ENCODE measurements at places on chromosomes 7 and 10.
A peak's percentile ranks its signal among the peaks of the same experiment; 100 is the strongest.

DNA sequence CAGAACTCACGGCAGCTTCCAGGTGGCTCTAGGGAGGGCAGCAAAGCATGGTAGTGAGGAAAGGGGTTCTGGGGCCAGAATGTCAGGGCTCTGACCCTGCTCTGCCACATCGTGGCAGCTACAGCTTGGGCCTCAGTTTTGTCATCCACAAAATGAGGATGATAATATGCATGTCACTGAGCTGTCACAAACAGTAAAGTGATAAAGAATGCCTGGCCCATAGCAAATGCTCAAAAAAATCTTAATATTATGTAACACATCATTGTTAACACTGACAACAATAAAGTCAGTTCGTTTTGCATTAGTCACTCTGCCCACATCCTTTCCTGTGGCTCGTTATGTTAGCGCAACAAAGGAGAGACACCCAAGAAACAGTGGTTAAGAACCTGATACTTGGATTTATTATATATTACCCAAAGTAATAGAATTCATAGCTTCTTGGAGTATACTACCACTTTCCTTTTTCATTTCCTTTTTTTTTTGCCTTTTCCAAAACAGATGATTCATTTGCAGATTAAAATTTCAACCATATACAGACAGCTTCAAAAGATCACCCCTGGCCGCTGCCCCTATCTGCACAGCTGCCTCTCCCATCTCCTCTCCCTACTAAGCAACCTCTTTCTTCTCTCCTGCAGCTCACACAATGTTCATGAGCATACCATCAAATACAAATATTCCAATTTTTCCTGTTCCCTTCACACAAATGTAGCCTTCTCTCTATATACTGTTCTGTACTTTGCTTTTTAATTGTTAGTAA lies 45.5 kb upstream of the DDC start:
- DNase-seq, result peak; percentile 19

DNA sequence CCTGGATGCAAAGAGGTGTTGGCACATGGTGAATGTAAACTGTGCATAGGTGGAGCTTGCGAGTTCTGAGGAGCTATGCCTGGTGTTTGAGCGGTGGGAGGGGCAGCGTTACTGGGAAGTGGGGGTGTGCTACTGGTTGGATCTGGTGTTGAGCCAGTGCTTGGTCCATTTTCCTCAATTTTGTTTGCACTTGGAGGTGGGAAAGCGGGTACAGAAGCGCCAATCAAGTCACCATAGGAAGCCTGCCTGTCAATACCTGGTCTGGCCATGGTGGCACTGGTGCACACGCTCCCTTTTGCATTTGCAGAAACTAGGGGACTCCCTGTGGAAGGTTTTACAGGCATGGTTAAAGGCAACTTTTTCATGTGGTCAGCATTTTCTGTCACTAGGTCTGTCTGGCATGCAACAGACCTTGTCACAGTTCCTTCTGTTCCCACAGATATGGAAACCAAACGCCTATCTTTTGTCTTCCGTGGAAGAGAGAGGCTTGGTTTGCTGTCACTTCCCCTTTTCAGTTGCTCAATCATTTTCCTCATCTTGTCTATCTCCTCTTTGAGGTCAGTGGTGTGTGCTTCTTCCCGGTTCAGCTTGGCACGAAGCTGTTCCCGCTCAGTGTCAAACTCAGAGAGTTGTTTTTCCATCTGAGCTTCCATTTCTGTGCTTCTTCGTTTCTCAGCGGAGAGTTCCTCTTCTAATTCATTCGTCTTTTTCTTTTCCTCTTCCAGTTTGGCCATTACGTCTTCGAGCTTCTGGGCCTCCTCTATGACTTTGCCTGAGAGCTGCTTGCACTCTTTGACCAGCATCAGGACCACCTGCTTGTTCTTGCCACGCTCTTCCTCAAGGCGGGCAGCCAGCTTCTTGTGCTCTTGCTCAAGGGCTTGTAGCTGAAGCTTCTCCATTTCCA lies 81.1 kb downstream of the CTTNBP2 start:
- no peak for DNase-seq

- no peak for DNase-seq
Measured at GRCh38 chr10:5894403-5894802, 4.4 kb downstream of the FBH1 start.

DNA sequence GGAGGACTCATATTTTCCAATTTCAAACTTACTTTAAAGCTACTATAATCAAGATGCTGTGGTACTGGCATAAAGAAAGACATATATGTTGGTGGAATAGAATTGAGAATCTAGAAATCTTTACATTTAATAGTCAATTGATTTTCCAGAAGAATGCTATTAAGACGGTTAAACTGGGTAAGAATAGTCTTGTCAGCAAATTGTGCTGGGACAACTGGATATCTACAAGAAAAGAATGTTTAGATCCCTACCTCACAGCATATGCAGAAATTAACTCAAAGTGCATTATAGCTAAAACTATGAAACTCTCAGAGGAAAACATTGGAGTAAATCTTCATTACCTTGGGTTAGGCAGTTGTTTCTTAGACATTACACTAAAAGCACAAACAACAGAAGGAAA lies 203.3 kb downstream of the SDK1 start:
- no peak for DNase-seq

DNA sequence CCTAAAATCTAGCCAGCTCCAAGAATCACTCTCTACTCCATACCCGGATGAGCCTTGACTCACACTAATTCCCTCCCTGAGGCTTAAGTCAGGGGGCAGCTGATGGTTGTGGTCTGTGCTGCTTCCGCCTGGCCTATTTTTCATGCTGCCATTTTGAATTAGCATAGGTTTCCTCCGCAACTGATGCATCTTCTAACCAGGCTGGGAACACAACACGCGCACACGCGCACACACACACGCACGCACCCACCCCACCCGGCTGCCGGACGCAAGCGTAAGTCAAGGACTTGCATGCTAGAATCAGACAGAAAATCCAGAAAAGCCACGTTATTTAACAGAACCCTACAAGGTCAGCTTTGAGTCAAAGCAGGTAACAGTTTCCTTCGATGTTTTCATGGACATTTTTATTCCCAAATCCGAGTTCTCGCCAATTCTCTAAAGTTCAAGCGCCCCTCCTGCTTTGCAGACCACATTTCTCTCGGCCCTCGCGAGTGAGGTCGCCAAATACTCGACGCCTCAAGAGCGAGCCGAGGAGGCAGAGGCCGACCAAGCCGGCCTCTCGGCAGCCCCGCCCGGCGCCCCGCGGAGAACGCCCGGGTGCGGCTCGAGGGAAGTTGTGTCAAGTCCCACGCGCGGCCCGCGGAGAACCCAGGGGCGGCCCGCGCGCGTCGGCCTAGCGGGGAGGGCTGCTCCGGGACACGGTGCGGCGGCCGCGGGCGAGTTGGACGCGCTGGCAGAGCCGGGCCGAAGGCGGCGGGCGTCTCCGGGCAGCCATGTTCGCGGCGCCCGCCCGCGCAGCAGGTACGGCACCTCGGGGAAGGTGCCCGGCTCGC lies 961 bp downstream of the SCRN1 start:
- no peak for DNase-seq

DNA sequence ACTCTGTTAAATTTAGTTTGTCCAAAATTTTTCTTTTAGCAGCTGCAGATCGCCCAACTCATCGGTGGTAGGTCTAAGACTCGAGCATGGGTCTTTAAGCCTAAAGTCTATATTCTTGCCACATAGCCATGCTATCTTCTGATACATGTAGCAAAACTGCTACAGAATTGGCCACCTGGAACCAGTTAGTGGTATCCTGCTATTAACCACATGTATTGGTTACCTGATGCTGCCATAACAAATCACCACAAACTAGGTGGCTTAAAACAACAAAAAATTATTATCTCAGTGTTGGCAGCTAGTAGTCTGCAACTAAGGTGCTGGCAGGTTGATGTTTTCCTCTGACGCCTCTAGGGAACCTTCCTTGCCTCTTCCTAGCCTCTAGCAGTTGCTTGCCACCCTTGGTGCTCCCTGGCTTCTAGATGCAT lies 96.7 kb upstream of the PIK3CG start:
- no peak for DNase-seq

GRCh38 chr10:56871160-56871668 lies 510.2 kb upstream of the ZWINT start:
- DNase-seq, result no peak

GRCh38 chr10:79286318-79286951 lies 60.8 kb upstream of the PPIF start:
- DNase-seq, result peak; percentile 68

- DNase-seq, result no peak
Measured at GRCh38 chr7:100441641-100442535, 5.6 kb upstream of the PPP1R35 start.

DNA sequence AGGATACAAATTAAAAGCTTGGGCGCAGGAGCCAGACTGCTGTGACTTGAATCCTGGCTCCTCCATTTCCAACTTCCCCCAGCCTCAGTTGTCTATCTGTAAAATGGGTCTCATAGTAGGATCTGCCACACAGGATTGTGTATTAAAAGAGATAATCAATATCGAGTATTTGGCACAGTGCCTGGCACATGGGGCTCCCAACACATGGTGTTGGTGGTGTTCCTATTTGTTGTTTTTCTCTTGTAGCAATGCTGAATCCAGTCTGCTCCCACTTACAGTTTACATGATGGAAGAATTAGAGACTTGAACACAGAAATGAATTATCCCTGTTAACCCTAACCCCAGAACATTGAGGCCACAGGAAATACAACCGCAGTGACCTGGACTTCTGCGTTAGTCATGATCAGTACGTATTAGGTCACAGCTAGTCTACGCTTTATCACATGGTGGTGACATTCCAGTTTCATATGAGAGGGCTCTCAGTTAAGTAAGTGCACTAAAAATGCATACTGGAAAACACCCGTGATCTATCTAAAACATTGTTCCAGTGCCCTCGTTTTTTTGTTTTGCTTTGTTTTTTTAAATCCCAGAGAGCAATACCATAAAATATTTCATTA lies 169.5 kb upstream of the KLF14 start:
- DNase-seq, result no peak

- no peak for DNase-seq
Measured at GRCh38 chr7:81062755-81063154, 143.9 kb upstream of the SEMA3C start.

DNA sequence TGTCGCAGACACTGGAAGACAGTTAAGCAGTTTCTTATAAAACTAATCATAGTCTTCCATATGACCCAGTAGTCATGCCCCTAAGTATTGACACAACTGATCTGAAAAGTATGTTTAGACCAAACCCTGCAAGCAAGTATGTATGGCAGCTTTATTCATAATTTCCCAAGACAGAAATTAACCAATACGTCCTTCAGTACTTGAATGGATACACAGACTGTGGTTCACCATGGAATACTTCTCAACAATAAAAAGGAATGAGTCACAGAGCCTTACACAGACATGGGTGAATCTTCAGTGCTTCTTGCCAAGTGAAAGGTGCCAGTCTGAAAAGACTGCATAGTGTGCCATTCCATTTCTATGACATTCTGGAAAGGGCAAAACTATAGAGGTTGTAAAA lies 50.2 kb upstream of the AKR1E2 start:
- no peak for DNase-seq

DNA sequence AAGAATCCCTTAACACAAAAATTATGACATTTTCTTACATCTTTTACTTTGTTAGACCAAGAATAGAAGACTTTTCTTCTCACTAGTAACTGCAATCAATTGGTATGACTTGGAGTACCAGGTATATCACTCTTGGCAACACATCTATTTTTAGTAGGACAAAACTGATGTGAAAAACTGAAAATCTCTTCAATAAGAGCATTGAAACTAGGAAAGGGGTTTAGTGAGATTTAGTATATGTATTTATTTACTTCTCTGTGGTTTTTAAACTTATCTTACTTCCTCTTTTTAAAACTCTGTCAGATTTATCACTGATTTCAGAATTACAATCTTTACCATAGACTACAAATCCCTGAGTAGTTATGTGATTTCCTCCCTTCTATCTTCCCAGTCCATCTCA lies 366.2 kb downstream of the PCDH15 start:
- DNase-seq, result no peak

GRCh38 chr7:44762300-44762699 lies 13.7 kb downstream of the ZMIZ2 start:
- DNase-seq, result no peak

DNA sequence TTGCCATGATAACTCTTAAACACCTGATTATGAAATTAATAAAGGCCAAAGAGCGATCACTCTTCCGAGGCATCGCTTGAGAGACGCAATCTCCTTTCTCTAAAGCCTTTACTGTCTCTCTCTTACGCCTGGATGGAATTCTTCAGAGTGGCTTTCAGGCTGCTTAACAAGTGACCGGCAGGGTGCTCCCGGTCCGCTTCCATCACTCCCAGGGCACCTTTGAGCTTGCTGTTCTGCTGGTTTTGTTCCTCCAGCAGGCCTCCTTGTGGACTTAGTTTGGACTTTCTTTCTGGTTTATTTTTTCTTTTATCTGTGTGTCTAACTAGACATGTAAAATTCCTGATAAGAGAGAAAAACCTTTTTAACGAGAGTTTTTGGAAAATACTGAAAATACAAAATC lies 60.9 kb downstream of the MRPL32 start:
- DNase-seq, result no peak

GRCh38 chr10:22335173-22335933 lies 9.9 kb upstream of the SPAG6 start:
- DNase-seq, result no peak

- DNase-seq, result no peak
Measured at GRCh38 chr10:108427146-108427545, 1262.6 kb upstream of the SORCS1 start.

DNA sequence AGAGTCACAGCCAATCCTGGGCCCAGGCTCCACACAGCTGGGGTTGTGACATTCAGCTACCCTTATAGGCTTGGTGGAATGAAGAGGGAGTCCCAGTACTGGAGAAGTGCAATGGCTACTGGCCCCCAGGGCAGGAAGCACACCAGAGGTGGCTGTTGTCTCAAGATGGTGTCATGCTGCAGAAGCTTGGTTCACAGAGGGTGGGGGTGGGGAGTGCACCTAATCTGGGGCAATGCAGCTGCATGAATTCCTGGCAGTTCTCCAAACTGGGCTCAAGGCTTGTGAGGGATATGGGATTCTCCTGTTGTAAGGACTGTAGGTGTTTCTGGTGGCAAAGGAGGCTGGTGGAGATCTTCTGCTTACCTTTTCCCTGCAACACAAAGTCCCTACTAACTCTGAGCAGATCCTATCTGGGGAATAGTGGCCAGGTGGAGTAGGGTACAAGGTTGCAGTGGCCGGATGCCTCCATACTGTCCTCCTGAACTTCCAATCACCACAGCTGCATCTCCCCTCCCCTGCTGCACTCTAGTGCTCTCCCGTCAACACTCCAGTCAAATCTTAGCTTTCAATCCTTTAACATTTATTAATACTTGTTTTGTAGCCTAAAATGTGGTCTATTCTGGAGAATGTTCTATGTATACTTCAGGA lies 27.4 kb upstream of the PLA2G12B start:
- no peak for DNase-seq

GRCh38 chr7:44922351-44922694 lies 37.0 kb upstream of the PURB start:
- no peak for DNase-seq

GRCh38 chr7:71601851-71602250 lies 469.9 kb downstream of the GALNT17 start:
- no peak for DNase-seq

- no peak for DNase-seq
Measured at GRCh38 chr10:91537614-91538383, 95.1 kb downstream of the PPP1R3C start.

GRCh38 chr10:1287487-1287886 lies 231.3 kb downstream of the WDR37 start:
- DNase-seq, result no peak

Data from stimulated activated CD8-positive, alpha-beta memory T cell treated with anti-CD3 and anti-CD28 coated beads, Interleukin-2, amount 100 ng/mL, for 1 hour (primary cell).